Glomerular endothelial cell (primary cell): ENCODE measurements at places on chromosomes 16 and 17. TPM values are rescaled to one million over a fixed set of nuclear protein-coding genes. Genes with fewer than 3 reads are reported as not detected.

Gene EPX
- not detected in 2 replicates for total RNA-seq

Gene NOTUM
- total RNA-seq, result 0.78 TPM in 1 of 2 replicates, not detected in the other

Gene TNS4
- not detected in 2 replicates for total RNA-seq

Gene RPL26
- total RNA-seq, result 2,562 and 3,740 TPM in 2 replicates

Gene FADS6
- total RNA-seq, result not detected in 2 replicates

Gene TNK1
- 0.19 and 0.23 TPM in 2 replicates for total RNA-seq

Gene ABCC11
- total RNA-seq, result 0.29 TPM in 1 of 2 replicates, not detected in the other

Gene MYL4
- 1.1 and 1.8 TPM in 2 replicates for total RNA-seq

Gene GDPD1
- total RNA-seq, result 3.0 and 6.3 TPM in 2 replicates

GRCh38 chr16:89482817-89483205, 7.5 kb downstream of the ANKRD11 start:
- DNase-seq, result no peak

DNA sequence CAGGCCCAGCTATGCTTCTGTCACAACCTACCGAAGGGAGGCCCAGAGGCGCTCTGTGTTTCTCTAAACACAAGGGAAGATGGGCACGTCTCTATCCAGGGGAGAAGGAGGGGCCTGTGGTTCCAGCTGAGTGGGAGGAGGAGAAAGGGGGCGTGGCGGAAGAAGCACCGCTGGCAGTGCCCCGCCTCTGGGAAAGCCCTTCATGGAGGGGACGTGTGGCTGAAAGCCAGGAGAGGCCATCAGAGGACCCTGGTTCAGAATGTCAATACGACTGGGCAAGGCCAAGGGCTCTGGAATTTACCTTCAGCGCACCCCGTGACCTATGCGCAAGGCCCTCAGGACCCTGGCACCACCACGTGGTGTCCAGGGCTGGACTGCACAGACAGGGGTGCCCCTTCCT, 12.3 kb upstream of the SLC38A8 start:
- no peak for DNase-seq

GRCh38 chr17:5598457-5598856, 14.1 kb upstream of the NLRP1 start:
- no peak for DNase-seq

DNA sequence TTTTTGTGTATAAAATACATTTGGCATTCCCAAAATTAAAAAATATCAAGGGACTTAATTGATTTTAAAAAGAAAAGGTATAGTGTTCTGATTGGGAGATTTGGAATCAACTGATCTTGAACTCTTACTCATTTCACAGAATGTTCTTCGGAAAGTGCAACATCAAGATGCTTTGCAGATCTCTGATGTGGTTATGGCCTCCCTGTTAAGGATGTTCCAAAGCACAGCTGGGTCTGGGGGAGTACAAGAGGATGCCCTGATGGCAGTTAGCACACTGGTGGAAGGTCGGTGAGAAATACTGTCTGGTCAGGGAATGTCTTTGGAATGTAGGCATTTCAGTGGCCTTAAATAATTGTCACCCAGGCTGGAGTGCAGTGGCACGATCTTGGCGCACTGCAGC, 19.5 kb upstream of the TBKBP1 start:
- DNase-seq, result no peak

DNA sequence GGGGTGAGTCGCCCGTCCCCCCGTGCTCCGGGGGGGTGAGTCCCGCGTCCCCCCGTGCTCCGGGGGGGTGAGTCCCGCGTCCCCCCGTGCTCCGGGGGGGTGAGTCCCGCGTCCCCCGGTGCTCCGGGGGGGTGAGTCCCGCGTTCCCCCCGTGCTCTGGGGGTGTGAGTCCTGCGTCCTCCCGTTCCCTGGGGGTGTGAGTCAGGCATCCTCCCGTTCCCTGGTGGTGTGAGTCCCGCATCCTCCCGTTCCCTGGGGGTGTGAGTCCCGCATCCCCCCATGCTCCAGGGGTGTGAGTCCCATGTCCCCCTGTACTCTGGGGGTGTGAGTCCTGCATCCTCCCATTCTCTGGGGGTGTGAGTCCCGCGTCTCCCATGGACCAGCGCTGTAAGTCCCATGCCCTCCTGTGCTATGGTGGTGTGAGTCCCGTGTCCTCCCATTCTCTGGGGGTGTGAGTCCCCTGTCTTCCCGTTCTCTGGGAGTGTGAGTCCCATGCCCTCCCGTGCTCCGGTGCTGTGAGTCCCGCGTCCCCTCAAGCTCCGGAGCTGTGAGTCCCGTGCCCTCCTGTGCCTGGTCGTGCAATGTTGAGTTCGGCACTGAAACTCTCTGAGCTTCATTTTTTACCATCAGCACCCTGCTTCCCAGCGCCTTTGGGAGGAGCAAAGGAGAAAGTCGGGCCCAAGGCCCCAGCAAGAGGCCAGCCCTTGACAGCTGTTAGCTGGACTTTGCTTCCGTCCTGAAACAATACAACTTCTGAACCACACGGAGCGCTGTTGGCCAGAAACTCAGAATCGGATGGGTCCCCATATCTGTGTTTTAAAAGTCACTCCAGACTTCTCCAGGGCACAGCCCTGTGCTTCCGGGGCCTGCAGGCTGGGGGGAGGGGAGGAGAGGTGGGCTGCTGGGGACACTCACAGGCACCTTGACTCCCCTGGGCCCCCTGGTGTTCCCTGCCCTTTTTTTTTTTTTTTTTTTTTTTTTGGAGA, 11.5 kb upstream of the ZC3H18 start:
- DNase-seq, result peak; percentile 18

DNA sequence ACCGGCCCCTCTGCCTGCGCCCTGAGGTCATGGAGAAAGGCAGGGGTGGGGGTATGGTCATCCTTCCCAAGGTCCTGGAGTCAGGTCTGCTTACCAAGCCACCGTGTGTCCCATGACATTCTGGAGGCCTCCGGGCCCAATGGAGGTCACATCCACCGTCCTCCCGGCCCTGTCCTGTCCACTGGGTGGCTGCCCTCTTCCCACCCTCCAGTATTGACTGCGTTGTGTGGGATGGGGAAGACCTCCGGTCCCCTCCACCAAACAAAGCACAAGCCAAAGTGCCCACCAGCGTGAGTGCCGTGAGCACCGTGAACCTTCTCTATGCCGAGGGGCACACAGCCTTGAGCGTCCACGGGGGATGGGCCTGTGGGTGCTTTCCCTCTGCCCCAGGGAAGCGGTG, 37.2 kb downstream of the LMF1 start:
- DNase-seq, result no peak

GRCh38 chr16:82761236-82761635, 134.5 kb downstream of the CDH13 start:
- no peak for DNase-seq

DNA sequence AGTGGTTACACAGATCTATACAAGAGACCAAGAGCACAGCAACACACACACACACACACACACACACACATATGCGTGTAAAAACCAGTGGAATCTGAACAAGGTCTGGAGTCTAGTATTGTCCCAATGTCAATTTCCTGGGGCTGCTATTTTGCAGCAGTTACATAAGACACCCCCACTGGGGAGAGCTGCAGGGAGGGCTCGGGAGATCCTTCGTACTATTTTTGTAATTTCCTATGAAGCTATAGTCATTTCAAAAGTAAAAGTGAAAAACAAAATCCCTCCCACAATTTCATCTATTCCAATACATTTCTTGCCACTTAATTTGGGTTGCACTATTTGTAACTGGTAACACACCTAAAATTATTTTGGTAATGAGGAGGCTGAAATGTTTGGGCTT, 68.5 kb downstream of the C16orf95 start:
- no peak for DNase-seq

GRCh38 chr16:83568345-83568744, 239.4 kb upstream of the HSBP1 start:
- no peak for DNase-seq

- peak; percentile 89 for DNase-seq
These were observed 15.0 kb downstream of the USP31 start for GRCh38 chr16:23134274-23134673.

GRCh38 chr16:30637944-30638343, 12.8 kb upstream of the PRR14 start:
- no peak for DNase-seq

- DNase-seq, result no peak
These were observed 66.0 kb downstream of the XPO6 start for GRCh38 chr16:28145796-28146195.

- no peak for DNase-seq
These were observed 237.3 kb downstream of the MSI2 start for GRCh38 chr17:57493625-57494024.
